ENCODE measurements at places on chromosomes 3 and 15.

DNA sequence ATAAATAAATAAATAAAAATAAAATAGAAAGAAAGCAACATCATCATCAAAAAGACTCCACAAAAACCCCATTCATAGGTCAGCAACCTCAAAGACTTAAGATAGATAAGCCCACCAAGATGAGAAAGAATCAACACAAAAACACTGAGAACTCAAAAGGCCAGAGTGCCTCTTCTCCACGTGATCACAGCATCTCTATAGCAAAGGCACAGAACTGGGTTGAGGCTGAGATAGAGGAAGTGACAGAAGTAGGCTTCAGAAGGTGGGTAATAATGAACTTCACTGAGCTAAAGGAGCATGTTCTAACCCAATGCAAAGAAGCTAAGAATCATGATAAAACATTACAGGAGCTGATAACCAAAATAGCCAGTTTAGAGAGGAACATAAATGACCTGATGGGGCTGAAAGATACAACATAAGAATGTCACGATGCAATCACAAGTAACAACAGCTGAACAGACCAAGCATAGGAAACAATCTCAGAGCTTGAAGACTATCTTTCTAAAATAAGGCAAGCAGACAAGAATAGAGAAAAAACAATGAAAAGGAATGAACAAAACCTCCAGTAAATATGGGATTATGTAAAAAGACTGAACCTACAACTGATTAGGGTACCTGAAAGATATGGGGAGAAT lies 26.4 kb downstream of the GNB5 start:
- no peak for DNase-seq

GRCh38 chr3:187689984-187690383 lies 12.4 kb downstream of the RTP2 start:
- no peak for DNase-seq

GRCh38 chr3:12719984-12720898 lies 38.8 kb downstream of the TMEM40 start:
- peak; percentile 18 for DNase-seq

DNA sequence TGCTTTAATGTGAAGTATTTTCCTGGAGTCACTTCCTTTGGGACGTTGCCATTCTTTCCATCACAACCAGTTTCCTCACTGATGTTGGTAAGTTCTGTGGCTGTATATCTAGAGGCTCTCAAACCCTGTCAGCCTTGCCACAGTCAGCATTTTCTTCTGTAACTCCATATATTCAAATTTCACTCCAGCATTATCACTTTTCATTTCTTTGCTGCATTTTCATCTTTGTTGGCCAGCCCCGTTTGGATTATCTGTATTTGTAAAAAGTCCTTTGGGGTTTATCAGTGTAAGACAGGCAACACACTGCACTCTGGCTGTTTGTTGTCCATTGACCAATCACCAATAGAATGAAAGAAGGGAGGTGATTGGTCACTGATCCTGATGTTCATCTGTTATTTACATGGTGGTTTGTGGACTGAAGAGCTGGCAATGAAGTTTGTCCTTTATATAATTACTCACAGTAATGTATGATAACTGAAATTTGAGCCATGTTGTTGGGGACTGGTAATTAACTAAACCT lies 20.3 kb downstream of the GMPS start:
- DNase-seq: no peak

- DNase-seq: no peak
Measured at GRCh38 chr3:9778143-9779074, 8.7 kb upstream of the CAMK1 start.

- no peak for DNase-seq
Measured at GRCh38 chr3:39981547-39982184, 172.3 kb downstream of the MYRIP start.

- no peak for DNase-seq
Measured at GRCh38 chr15:37361621-37362020, 261.3 kb upstream of the MEIS2 start.

DNA sequence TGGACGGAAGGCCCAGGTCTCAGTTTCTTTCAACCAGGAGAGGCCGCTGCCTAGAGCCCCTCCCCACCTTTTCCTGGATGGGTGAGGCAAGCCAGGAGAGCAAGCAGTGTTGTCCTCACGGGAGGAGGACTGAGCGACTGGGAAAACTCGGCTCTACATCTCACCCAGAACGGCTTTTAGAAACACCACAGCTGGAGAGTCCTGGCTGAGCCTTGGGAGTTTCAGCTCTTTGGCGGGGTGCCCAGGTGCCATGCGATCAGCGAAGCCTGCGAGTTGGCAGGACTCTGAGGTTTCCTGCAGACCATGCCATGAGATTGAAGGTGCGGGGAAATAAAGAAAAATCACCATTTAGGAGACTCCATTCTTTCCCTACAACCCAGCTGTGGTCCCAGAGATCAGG lies 26.0 kb downstream of the PPCDC start:
- DNase-seq: no peak

DNA sequence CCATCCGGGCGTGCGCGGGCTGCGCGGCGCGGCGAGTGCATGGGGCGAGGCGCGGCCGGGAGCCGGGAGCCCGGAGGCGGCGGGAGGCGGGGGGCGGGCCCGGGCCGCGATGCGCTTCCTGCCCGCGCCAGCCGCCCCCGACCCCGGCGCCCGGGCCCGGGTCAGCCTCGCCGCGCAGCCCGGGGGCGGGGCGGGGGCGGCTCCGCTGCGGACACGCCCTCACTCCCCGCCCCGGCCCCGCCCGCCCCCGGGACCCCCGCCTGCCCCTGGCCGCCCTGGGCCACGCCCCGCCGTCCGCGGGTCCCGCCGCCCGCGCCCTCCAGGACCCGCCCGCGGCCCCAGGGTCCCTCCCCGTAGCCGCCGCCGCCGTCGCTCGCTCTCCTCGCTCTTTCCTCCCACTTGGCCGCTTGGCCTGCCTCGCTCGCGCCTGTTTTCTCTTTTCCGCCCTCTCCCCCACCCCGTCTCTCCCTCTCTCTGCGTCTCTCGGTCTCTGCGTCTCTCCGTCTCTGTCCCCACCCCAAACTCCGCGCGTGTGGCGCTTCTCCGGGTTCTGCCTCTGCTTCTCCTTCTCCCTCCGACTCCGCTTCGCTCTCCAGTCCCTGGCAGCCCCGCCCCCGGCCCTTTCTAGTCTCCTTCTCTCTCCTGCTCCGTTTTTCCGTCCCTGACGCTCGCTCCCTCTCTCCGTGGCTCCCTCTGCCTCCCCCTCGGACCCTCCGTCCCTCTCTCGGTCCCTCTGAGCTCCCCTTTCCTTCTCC lies at the start of gene PLXND1:
Gene PLXND1 (minus strand): TSS at position 41 of the 755 bp plus-strand sequence. CDS start 37 bp downstream, at position 4.
- DNase-seq: no peak

Data from stimulated activated CD8-positive, alpha-beta memory T cell treated with anti-CD3 and anti-CD28 coated beads, Interleukin-2, amount 100 ng/mL, for 1 hour (primary cell).